ENCODE measurements at places on chromosomes 12 and 14.
A peak's percentile ranks its signal among the peaks of the same experiment; 100 is the strongest.

DNA sequence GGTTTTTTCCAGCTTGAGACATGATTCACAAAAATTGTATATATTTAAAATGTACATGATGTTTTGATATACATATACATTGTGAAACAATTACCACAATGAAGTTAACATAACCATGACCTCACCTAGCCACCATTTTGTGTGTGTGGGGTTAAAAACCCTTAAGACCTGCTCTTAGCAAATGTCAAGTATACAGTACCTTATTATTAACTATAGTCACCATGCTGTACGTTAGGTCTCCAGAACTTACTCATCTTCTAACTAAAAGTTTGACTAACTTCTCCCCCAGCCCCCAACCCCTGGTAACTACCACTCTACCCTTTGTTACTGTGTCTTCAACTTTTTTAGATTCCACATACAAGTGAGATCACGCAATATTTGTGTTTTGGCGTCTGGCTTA is 52.6 kb downstream of the EIF2S3B start:
- no peak for DNase-seq

DNA sequence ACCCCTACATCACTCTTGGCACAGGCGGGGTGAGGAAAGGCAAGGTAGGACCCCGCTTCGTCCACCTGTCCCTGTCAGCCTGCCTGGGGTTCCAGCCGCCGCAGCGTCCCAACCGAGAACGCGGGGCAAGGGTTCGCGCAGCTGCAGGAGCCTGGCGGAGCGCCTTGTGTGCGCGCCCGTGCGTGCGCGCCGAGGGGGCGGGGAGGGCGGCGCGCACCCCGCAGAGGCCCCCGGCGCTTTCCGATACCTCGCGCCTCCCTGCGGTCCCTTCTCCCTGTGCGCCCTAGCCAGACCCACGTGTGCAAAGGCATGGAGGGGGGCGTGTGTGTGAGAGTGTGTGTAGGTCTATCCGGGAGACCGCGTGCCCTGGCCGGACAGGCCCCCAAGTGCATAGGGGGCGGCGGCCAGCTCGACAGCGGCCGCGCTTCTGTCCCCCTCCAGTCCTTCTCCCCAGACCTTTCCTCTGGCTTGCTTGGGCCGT is 122.4 kb downstream of the TSPAN9 start:
- no peak for DNase-seq

DNA sequence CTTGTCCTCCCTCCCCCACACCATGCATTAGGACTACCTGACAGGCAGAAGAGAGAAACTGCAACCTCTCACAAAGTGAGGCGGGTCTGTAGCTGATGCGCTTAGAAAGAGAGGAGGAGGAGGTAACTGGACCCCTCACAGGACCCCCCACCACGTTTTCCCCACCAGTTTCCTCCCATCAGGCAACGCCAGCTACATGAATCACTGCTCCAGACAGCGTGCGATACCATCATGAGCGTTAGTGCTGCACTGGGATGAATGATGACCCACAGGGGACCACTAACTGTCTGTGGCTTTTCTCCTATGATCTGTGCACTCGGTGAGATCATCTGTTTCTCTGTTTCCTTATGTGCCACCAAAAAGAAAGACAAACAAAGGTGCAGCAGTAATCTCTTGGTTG is 77.7 kb downstream of the KCNK10 start:
- DNase-seq = no peak

- no peak for DNase-seq
These were observed 127.3 kb upstream of the CCND2 start for GRCh38 chr12:4145990-4146859.

GRCh38 chr14:34713681-34714319 is 593 bp downstream of the CFL2 start:
- peak; percentile 76 for DNase-seq

DNA sequence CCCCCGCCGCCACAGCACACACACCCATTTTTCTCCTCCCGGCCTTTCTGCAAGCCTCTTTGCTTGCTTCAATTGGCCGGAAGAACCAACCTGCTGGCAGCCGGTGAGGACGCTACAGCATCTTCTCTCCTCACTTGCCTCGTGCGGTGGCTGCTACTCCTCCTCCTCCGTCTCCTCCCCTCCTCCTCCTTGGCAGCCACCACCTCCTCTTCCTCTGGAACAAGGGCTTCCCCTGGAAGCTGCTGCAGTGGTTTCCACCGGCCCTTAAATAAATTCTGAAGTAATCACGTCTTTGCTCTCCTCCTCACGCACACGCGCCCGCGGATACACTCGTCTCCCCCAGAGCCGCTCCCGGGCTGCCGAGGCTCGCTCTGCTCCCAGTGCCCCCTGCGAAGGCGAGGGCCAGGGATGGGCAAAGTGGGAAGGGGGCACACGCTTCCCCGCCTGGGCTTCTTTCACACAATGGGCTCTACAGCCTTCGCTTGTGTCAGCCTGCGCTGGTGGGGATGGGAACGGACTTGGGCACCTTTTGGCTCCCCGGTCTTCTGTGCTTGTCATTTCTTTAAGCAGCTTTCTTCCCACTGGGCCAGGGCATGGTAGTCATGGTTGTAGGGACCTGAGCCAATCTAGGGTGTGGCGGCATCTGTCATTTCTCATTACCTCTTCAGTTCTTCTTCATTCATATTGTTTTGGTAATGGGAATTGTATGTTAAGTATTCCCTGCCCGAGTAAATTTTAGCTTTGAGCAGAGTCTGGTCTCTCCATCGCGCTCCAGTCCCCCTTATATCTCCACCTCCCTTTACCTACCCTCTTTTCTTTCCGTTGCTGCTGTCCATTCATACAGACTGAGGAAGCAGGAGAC is at the start of gene PPFIA2:
TSS of gene PPFIA2 (minus strand) at position 161 of the 862 bp plus-strand sequence.
- DNase-seq = no peak

DNA sequence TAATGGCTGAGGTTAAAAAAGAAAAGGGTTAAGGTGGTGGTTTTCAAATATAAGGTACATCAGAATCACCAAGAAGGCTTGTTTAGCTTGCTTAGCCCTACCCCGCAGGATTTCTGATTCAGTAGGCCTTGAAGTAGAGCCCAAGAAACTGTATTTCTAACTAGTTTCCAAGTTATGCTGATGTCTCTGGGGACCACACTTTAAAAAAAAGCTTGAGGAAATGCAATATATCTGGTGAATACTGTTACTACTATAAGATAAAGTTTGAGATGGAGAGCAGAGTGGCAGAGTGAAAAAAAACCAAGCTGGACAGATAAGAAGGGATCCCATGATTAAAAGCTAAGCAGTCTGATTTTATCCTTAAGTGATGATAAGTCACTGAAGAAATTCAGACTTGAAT is 18.3 kb upstream of the GXYLT1 start:
- DNase-seq = no peak

DNA sequence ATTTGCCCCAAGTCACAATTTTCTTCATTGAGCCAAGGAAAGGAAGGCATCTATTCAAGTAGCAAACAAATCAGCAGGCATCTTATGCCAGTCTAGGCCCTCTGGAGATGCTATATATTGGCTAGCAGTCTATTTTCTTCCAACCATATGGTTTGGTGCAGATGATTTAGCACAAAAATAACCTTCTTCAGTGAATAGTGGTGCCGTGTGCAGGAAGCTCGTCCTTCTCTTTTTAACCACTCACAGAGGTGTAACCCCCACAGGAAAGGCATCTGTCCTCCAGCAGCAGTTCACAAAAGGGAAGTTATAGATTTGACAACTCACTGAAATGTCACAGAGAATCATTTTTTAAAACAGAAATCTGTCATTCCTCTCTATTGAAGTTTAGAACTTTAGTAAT is 445.7 kb upstream of the SYT1 start:
- no peak for DNase-seq

GRCh38 chr12:129440278-129440677 is 463.5 kb downstream of the TMEM132D start:
- DNase-seq = no peak
